ENCODE measurements at places on chromosomes 7 and 10. TPM values are rescaled to one million over a fixed set of nuclear protein-coding genes. Genes with fewer than 3 reads are reported as not detected.

TAX1BP1 gene
- 83.5 TPM for polyA plus RNA-seq

APBB1IP gene
- polyA plus RNA-seq = 1.8 TPM

GDF10 gene
- 3.3 TPM for polyA plus RNA-seq

GHRHR gene
- polyA plus RNA-seq = not detected

HHEX gene
- polyA plus RNA-seq = 18.4 TPM

All from hepatocyte (in vitro differentiated cells).